ENCODE measurements at places on chromosomes 13 and 19.
A peak's percentile ranks its signal among the peaks of the same experiment; 100 is the strongest.

- DNase-seq, result no peak
Measured at GRCh38 chr13:28002886-28003698, 14.6 kb upstream of the URAD start.

- no peak for DNase-seq
Measured at GRCh38 chr13:77528834-77529500, 6.5 kb upstream of the SCEL start.

- no peak for DNase-seq
Measured at GRCh38 chr19:39754971-39755370, 17.1 kb upstream of the CLC start.

- DNase-seq, result no peak
Measured at GRCh38 chr19:38640368-38640767, 7.1 kb upstream of the ACTN4 start.

DNA sequence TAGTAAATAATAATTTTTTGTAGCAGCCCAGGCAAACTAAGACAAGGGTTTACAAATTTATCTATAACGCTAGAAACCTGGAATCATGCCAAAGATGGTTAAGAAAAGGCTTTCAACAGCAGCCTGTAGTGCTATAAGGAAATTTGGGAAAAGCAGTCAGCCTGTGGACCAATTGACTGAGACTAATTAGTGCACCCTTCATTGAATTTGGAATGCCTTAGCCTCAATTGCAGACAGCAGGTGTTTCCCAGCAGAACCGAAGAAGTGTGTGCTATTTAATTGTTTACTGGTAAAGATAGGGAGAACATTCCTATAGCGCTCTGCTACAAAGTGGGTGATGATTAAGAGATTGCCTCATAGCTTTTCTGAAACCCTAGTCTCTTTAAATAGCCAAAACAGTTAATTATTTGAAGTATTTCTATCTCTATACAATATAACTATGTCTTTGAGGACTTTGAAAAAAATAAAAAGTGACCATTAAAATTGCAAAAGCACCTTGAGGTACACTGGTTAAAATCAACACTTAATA is 1884.3 kb upstream of the PCDH20 start:
- no peak for DNase-seq

- DNase-seq, result no peak
Measured at GRCh38 chr19:28023064-28023463, 1189.9 kb downstream of the UQCRFS1 start.

DNA sequence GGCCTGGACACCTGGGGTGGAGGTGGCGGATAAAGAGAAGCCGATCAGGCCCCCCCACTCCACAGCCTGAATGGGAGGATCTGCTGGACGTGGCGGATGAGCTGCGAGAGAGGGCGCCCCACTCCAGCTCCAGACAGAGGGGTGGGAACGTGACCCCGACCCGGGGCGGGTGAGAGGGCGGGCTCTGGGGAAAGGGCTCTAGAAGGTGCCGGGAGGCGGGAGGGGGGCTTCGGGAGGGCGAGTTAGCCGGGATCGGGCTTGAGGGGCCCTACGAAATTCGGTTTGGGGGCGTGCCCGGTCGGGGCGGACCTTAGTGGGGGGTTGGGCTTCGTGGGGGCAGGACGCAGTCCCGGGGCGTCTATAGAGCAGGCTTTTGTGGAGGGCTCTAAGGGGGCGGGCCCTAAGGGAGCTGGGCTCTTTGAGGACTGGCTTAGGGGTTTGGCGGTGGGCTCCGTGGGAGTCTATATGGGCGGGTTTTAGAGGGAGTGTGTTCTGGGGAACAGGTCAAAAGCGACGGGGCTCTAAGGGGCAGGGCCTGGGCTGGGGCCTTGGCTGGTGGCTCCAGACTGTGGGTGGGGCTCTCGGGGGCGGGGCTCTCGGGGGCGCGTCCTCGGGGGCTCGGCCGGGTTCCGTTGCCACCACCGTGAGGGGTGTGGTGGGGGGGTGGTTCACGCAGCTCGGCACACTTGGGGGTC is 4.1 kb upstream of the NANOS3 start:
- no peak for DNase-seq

DNA sequence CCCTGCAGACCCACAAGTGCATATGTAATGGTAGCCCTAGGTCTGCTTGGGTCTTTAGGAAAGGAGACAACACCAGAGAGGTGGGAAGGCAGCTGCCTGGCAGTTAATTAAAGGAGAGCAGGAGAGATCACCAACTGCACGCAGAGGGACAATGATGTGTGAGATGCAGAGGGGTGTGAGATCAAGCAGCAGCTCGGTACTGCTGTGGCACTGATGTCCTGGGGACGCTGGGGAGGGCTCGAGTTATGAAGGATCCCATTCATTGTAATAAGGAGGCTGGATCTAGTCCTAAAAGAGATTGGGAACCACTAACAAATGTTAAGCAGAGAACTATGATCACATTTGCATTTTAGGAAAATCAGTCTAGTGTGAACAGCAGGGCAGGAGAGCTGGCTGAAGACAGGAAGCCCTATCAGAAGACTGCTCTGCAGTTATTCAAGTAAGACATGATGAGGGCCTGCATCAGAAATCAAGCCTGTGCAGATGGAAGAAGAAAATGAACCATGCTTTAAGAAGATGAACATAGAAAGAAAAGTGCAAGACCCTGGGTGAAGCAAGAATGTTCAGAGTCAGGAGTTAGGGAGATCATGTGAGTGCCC is 80.4 kb downstream of the DLEU7 start:
- DNase-seq, result no peak

GRCh38 chr19:42762789-42763188 is 2.7 kb downstream of the PSG8 start:
- DNase-seq, result no peak

DNA sequence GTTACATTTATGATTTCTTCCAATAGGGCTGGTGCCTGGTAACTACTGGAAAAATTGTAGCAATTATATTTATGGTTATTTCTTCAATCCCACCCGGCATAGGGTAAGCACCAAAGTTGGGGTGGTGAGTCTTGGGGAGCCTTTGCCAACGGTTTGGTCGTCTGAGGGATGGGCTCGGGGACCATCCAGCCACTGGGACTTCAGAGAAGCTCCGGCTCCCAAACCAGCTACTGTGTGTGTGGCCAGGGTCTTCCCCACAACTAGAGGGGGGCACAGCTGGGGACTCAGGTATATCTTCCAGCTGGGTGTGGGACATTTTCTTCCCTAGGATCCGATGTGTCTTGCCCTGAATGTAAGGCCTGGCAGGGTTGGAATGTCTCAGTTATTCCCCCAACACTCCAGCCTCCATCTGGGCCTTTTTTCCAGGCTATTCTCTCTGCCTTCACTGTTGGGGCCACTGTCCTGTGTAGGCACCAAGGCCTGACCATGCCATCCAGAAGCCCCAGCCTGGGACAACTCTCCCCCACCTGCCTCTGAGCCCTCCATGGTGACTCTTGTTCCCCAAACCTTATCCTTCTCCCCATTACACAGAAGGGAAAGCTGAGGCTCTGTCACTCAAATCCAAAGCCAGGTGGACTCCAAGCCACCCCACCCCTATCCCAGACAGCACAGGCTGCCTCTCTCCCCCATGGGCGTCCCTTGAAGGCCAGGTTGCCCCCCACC is 1.1 kb upstream of the IFI30 start:
- DNase-seq, result no peak

- no peak for DNase-seq
Measured at GRCh38 chr13:113129480-113129879, 6.9 kb downstream of the F10 start.

DNA sequence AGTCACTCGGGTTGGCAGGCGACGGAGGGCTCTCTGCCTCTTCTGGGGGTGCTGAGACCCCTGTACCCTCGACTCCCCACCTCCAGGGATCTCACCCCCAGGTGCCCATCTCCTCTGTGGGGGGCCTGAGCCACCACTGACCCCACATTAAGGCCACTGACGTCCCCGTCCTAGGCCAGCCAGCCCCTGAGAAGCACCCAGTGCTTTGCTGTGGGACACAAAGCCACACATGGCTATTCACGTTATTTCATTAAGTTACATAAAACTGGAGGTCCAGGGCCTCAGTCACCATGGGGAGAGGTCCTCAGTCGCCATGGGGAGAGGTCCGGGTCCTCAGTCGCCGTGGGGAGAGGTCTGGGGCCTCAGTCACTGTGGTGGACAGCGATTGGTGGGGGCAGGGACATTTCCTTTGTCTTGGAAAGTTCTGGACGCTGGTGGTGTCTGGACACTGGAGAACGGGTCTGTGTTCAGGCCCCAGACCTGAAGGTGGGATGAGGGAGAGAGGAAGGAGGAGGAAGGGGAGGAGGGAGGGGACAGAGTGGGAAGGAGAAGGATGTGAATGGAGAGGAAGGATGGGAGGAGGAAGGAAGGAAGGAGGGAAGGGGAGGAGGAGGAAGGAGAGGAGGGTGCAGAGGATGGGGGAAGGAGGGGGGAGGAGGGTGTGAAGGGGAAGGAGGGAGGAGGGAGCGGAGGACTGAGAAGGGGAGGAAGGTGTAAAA is 3.9 kb upstream of the EFNA2 start:
- no peak for DNase-seq

DNA sequence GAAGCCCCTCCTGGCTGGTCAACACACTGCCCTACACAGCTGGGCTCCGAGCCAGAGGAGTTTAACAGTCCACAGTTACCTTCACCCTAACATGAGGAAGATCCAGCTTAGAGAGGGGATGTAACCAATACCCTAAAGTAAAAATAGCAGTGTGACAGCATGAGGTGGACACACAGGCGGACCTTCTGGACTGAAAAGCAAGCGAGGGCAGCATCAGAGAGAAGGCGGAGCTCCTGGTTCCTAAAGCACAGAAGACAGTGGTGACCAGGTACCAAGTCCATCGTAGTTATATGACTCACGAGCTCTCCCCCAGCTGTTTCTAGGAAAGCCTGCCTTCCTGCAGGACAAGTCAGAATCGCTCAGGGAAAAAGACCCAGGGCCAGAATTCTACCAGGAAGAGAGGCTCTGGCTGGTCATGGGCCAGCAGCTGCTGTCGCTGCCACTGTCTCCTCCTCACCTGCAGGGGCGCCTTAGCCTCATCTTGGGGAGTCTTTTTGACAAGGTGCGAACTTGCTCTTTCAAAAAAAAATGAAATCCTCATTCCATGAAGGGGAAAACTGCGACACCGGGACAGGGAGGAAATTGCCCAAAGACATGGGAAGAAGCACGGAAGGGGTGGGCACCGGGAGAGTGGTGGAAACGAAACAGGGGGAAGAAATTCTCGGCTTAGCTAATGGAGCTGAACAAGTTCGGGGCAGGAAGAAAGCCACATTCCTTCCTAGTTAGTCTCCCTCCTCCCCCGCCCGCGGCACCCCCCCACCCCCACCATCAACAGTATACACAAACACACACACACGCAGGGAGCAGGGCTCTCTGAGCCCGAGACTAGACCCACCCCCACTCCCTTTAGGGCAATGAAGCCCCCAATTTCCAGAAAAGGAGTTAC is 1.7 kb downstream of the ELL start:
- DNase-seq, result no peak

DNA sequence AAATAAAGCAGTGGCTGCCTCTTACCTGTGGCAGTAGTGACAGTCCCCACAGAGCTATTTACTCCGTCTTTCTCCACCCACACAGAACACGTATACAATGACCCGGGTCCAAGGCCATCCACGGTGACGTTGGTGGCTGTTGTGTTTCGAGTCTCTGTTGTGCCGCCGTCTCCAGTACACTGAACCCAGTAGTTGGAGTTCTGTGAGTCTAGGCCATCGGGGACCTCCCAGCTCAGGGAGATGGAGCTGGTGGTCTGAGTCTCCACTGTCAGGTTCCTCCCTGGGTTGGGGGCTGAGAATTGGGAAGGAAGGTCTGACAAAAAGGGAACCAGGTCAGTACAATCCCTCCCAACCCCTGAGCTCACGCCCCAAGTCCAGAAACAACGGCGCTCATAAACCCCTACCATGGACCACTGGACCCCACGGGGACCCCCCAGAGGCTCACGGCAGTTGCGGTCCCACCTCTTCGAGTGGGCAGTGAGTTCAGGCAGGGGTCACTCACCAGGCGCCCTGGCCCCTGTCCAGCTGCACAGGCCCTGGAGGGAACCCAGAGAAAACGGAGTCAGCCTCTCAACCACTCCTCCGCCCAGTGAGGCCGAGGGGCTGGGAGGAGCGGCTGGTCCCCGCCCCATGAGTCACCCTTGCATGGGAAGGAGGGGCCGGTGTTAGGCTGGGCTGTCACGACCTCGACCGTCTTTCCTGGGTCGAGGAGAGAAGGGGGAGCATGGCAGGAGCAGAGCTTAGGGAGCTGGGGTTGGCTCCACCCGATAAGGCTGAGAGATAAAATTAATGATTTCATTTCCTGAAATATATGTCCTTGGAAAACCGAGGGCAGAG is 2.4 kb downstream of the PTPRH start:
- no peak for DNase-seq

DNA sequence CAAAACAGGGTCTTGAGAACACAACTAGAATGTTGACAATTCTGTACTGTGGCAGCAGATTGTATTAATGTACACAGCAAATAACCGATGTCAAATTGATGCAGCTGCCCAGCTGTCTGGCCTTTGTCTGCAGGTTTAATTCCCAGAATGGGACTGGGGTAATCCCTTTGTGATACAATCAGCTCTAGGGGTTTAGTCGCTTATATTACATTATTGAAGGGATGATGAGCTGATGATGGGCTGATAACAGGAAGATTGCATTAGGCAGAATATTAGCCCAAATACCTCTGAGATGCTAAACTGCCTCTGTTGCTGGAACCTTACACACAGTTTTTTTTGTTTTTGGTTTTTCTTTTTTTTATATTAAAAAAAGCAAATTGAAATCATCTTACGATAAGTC is 265.0 kb downstream of the RBM26 start:
- DNase-seq, result no peak

DNA sequence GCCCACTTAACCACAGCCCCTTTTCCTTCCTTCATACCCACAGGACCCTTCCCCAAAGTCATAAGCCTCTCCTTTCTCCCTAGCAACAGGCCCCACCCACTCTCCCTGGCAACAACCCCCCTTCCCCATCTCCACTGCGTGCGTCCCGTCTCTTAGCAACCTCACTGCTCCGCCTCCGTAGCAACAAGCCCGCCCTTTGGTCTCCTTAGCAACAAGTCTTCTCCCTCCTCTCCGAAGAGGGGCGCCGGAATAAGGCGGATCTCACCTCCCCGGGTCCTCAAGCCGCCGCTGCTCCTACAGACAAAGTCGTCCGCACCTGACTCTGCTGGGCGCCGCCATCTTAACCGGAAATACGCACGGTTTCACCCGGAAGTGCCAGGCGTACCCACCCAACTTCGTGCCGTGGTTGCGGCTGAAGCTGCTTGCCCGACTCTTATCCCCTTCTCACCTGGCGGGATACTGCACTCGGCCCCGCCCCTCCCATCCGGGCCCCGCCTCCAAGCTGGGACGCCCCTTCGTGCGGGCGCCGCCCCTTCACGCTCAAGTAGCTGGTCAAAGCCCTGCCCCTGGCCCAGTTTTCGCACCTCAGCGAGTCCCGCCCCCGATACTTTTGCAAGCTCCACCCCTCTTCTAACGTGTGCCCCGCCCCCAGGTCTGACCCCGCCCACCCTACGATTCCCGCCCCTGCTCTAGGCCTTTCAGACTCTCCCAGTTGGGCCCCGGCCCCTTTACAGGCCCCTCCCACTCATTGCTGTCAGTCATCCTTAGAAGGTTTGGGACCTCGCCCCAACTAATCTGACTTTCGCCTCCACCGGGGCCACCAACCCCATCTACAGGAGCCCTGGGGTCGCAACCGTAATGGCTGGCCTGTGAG is at the start of gene HSPBP1:
Gene HSPBP1, minus strand, starts transcription at position 341 of the 874 bp plus-strand sequence. CDS start 502 bp downstream, outside the sequence.
- DNase-seq, result peak; percentile 89

- DNase-seq, result no peak
Measured at GRCh38 chr13:39526499-39526898, 76.5 kb downstream of the LHFPL6 start.
